ENCODE measurements at places on chromosomes 6 and 20.

DNA sequence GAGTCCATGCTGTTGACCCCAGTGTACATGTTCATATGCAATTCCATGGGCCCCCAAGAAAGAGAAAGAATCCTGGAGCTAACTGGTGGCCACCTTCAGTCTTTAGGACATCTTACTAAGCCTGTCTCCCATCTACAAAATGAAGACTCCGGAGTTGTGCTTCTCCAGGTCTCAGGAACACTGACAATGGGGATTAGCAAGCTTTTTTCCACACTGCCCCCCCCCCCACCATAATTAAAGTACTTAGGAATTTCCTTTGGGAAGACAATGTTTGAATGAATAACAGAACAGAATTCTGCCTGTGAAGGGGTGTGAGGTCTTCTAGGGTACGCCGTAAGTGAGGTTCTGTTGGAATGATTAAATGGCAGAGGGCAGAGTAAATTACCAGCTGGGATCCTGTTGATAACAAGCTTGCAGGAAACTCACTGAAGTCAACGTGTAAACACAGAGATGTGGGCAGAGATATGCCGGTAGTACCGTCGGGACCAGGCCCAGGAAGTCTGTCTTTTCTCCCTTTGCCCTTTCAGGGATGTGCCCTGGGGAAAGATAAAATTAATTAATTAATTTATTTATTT is 63.1 kb downstream of the ANKRD6 start:
- H3K4me1 ChIP-seq, result peaks cover 2% of the 10 kb centered on the region
- H3K4me3 ChIP-seq, result no peak overlapping the region
- no peak overlapping the region for H3K27ac ChIP-seq
- no peak for DNase-seq
- peaks cover 8% of the 10 kb centered on the region for H3K27me3 ChIP-seq
- H3K36me3 ChIP-seq, result peaks cover 1% of the 10 kb centered on the region

- H3K4me3 ChIP-seq, result no peak overlapping the region
- H3K4me1 ChIP-seq, result peaks cover 14% of the 10 kb centered on the region
Observed at GRCh38 chr6:100839419-100839818, 41.7 kb downstream of the ASCC3 start.

DNA sequence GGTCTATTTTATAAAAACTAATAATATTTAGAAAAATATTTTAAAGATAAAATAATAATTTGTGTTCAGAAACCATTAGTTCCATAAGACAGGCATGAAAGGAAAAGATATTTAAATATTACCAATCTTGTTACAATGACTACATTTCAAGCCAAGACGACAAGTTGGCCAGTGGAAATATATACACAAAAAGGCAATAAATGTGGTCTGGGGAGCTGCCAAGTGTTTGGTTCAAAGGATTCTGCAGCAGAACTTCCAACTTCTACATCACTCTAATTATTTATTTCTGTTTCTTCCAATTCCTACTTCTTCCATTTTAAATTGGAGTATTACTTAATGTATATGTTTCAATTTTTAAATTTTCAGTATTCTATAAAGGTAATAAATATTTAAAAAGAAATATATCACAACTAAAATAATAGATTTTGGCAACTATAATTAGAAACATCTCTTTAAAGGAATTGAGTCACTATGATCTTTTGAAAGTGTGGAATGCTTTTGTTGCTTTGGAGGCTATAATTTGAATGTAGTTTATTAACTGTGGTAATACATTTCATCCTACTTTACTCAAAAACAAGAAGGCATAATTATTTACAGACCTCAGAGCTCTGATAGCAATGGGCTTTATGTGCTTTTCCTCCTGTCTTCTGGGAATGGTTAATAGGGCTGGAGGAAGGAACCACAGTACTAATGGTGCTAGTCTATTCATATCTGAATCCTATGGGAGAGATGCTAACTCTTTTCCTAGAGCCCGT is 129.7 kb upstream of the FAM184A start:
- H3K36me3 ChIP-seq, result peaks cover 6% of the 10 kb centered on the region
- H3K27me3 ChIP-seq, result no peaks in the 10 kb centered on the region
- DNase-seq, result no peak
- peaks cover 10% of the 10 kb centered on the region for H3K4me1 ChIP-seq

GRCh38 chr6:133339543-133340384 is 98.6 kb downstream of the EYA4 start:
- H3K36me3 ChIP-seq, result no peaks in the 10 kb centered on the region
- DNase-seq, result no peak
- H3K27me3 ChIP-seq, result peaks cover 4% of the 10 kb centered on the region
- no peak overlapping the region for H3K27ac ChIP-seq

- peaks cover 13% of the 10 kb centered on the region for H3K36me3 ChIP-seq
- no peak overlapping the region for H3K27ac ChIP-seq
- H3K4me1 ChIP-seq, result no peaks in the 10 kb centered on the region
- no peak for DNase-seq
- no peaks in the 10 kb centered on the region for H3K27me3 ChIP-seq
Observed at GRCh38 chr6:31752739-31753319, 9.6 kb upstream of the SAPCD1 start.

- H3K27me3 ChIP-seq, result no peaks in the 10 kb centered on the region
- DNase-seq, result no peak
- no peak overlapping the region for H3K4me3 ChIP-seq
- H3K36me3 ChIP-seq, result peaks cover 15% of the 10 kb centered on the region
- no peak overlapping the region for H3K27ac ChIP-seq
Observed at GRCh38 chr6:53049415-53049814, 15.8 kb upstream of the FBXO9 start.

- H3K27me3 ChIP-seq, result no peaks in the 10 kb centered on the region
- H3K4me1 ChIP-seq, result peaks cover 3% of the 10 kb centered on the region
- H3K27ac ChIP-seq, result no peak overlapping the region
- H3K36me3 ChIP-seq, result peaks cover 1% of the 10 kb centered on the region
- H3K4me3 ChIP-seq, result no peak overlapping the region
Observed at GRCh38 chr6:87376643-87377042, 31.1 kb upstream of the CFAP206 start.

DNA sequence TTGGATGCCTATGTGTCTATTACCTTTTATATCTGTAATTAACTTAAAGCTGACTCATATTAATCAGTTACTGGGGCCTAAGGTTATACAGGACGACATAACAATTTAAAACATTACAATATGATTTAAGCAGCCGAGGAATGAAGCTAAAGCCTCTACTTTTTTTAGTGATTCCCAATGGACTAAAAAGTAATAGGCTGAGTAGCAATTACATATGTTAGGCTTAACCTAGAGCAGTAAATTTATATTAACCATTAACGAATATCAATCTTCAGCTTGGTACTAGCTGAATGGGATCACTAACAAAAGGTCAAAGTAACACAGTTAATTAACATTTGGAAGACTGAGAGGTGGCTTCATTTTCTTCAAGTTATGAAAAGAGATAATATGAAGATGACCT is 43.1 kb downstream of the STK38 start:
- no peak overlapping the region for H3K27ac ChIP-seq
- peaks cover 24% of the 10 kb centered on the region for H3K36me3 ChIP-seq
- no peaks in the 10 kb centered on the region for H3K27me3 ChIP-seq
- no peak for DNase-seq

GRCh38 chr6:41781366-41781730 is 766 bp downstream of the PRICKLE4 start:
- no peak for DNase-seq
- peaks cover 10% of the 10 kb centered on the region for H3K27me3 ChIP-seq
- no peak overlapping the region for H3K4me3 ChIP-seq

GRCh38 chr6:14550822-14551221 is 433.2 kb downstream of the CD83 start:
- H3K4me1 ChIP-seq, result no peaks in the 10 kb centered on the region
- no peak overlapping the region for H3K27ac ChIP-seq
- no peaks in the 10 kb centered on the region for H3K36me3 ChIP-seq
- H3K4me3 ChIP-seq, result no peak overlapping the region

DNA sequence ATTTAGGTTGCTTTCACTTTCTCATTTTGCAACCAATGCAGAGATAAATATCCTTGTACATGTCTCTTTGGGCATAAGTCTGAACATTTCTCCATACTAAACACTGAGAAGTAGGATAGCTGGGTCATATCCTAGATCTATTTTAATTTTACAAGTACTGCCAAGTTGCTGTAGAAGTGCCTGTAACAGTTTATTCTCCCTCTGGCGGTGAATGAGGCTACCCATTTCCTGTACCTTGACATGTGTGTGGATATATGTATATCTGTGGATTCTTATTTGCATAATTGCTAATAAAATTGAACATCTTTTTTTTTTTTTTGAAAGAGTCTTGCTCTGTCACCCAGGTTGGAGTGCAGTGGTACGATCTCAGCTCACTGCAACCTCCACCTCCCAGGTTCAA is 48.0 kb upstream of the PNRC1 start:
- H3K4me3 ChIP-seq, result no peak overlapping the region
- no peaks in the 10 kb centered on the region for H3K27me3 ChIP-seq
- H3K27ac ChIP-seq, result no peak overlapping the region
- no peak for DNase-seq
- peaks cover under 1% of the 10 kb centered on the region for H3K36me3 ChIP-seq
- no peaks in the 10 kb centered on the region for H3K4me1 ChIP-seq

- no peaks in the 10 kb centered on the region for H3K36me3 ChIP-seq
- H3K4me1 ChIP-seq, result no peaks in the 10 kb centered on the region
- peaks cover 14% of the 10 kb centered on the region for H3K27me3 ChIP-seq
- no peak for DNase-seq
Observed at GRCh38 chr6:52749556-52750152, 13.6 kb downstream of the GSTA2 start.

DNA sequence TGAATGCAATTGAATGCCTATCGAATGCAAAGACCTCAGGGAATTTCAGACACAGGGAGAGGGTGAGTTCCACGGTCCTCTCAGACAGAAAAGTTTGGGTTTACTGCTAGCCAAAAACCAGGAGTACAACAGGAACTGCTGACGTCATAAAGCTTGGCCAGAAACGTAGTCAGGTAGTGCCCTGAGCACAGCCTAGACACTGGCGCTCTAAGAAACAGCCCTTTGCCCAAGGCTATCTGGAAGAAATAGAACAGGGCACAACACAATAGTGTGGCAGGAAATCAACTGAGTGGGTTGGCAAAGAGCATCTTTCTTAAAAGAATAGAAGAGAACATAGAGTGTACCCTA is 58.0 kb downstream of the GFOD1 start:
- H3K27ac ChIP-seq, result peak overlapping the region; percentile 97
- H3K4me1 ChIP-seq, result peaks cover 75% of the 10 kb centered on the region
- DNase-seq, result no peak
- H3K27me3 ChIP-seq, result no peaks in the 10 kb centered on the region
- peaks cover 18% of the 10 kb centered on the region for H3K36me3 ChIP-seq

GRCh38 chr6:109512271-109512817 is 29.3 kb upstream of the ZBTB24 start:
- peaks cover 3% of the 10 kb centered on the region for H3K36me3 ChIP-seq
- H3K27me3 ChIP-seq, result no peaks in the 10 kb centered on the region
- no peak overlapping the region for H3K4me3 ChIP-seq
- H3K4me1 ChIP-seq, result peaks cover 23% of the 10 kb centered on the region
- no peak overlapping the region for H3K27ac ChIP-seq
- no peak for DNase-seq

All from activated naive CD8-positive, alpha-beta T cell treated with anti-CD3 and anti-CD28 coated beads for 36 hours (primary cell).